ENCODE measurements at places on chromosomes 2 and 18.
A peak's percentile ranks its signal among the peaks of the same experiment; 100 is the strongest.

DNA sequence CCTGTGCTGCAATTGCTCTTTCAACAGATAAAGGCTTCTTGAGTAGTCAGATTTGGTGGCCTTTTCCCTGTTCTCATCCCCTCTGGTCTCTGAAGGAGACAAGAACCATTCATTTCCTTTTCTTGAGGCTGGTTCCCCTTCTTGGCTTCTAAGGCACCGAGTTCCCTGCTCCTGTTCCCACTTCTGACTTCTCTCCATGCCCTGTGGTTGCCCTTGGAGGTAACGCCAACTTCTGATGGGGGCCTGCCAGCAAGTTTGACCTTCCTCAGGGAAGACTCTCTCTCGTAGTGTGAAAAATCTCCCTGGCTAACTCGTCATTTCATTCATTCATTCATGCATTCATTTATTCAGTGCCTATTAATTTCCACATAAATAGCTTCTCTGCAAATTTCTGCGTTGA is 302.4 kb upstream of the SOX11 start:
- DNase-seq: no peak

DNA sequence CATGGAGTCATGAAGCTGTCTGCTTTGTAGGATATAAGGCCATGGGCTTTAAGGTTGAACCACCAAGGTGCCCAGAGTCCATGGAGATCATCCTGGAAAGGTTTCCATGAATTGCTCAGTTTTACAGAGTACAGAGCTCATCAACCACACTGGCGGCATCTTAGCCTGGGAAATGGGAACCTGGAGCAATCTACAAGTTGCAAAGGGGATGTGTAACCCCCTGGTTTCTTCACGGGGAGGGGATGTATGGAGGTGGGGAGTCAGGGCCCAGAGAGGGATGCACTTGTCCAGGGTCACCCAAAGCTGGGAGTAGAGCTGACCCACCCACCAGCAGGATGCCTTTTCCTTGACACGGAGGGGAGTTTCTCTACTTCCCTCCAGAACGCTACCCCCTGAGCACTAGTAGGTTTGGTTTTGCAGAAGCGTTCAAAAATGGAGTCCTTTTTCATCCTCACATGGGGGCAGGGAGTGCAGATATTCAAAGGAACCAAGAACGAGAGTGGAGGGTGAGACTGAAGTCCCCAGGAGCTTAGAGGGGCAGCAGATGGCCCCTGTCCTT is 7.2 kb downstream of the TMEM37 start:
- DNase-seq: no peak

GRCh38 chr18:2799369-2799768 is 47.4 kb upstream of the EMILIN2 start:
- no peak for DNase-seq

- no peak for DNase-seq
Measured at GRCh38 chr2:226450141-226450540, 349.5 kb downstream of the IRS1 start.

- DNase-seq: no peak
Measured at GRCh38 chr18:26721854-26722564, 143.5 kb downstream of the AQP4 start.

DNA sequence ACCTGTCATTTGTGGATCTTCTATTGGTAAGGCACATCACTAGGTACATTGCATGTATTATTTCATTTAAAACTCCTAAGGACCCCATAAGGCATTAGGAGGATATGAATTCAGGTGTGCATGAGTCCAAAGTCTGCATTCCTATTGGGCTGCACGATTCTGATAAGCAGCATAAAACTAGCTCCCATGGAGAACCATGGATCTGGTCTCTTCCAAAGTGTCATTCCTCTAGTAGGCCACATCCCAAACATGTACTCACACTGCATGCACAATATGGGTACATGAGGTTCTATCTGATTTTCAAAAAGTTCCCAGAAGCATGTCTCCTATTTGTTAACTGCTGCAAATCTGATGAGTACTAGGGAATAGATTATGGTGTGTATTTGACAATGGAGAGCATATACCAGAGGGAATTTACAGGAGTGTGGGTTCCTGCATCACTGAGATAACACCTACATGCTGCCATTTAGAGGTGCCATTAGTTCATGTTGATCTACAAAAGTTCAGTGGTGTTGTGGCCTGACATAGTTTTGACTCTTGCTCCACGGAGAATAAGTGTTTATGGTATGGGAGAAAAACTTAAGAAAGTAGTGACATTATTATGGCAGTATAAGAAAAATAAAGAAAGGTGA is 11.3 kb downstream of the CYTIP start:
- no peak for DNase-seq

DNA sequence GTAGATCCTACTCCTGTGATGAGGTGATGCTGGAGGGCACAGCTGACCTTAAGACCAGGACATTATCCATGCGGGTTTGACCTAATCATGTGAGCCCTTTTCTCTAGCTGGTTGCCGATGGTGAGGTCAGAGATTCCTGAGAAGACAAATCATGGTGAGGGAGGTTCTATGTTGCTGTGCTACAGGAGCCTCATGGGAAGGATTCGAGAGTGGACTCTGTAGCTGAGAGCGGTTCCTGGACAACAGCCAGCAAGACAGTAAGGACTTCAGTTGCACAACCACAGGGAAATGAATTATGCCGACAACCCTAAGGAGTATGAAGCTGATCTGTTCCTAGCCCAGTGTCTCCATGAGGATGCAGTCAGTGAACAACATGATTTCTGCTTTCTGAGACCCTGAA is 80.4 kb downstream of the EPB41L3 start:
- DNase-seq: no peak

GRCh38 chr2:68653034-68653433 is 9.7 kb downstream of the PROKR1 start:
- DNase-seq: no peak

DNA sequence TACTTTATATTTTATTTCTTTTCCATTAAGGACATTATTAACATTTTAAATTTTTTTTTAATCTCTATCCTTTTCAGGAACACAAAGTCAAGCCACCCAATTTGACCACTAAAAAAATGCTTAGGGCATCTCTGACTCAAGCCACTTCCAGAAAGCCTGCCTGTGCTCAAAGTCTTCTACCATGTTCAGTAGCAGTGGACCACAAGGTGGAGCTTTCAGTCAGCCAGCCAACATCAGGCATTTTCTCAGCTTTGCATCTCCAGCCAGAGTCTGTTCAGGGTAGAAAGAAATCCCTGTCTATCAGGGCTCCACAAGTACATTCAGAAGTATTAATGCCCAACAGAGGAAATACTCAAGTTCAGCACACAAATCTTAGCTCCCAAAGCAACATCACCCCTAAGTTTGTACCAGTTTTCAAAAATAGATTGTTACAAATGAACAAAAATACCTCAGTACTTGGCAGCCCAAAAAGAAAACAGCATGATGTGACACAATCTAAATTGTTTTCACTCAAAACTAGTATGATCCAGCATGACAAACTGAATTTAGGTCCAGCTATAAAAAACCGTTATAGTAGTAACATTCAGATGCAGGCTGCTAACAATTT is 37.6 kb downstream of the C18orf63 start:
- peak; percentile 14 for DNase-seq

- DNase-seq: no peak
Measured at GRCh38 chr2:70388128-70388527, 86.3 kb upstream of the FAM136A start.
